ENCODE measurements at places on chromosomes 3 and 15.

- DNase-seq: no peak
Measured at GRCh38 chr3:97996988-97997387, 24.8 kb upstream of the RIOX2 start.

- DNase-seq: no peak
Measured at GRCh38 chr3:86737517-86737916, 253.4 kb downstream of the VGLL3 start.

GRCh38 chr3:36211652-36211999 lies 168.7 kb upstream of the STAC start:
- no peak for DNase-seq

DNA sequence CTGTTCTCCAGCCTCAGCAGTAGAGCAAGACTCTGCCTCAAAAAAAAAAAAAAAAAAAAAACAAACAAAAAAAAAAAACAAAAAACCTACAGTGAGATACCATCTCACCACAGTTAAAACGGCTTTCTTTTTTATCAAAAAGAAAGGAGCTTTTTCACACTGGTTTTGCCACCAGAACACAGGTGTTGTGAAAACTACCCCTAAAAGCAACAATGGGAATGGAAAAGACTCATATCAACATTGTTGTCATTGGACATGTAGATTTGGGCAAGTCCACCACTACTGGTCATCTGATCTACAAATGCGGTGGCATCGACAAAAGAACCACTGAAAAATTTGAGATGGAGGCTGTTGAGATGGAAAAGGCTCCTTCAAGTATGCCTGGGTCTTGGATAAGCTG lies 24.8 kb upstream of the SLC25A38 start:
- no peak for DNase-seq

Measured in NCI-H1048 (cell line).